Calu3 (cell line): ENCODE measurements at places on chromosomes 6 and 20. TPM values are rescaled to one million over a fixed set of nuclear protein-coding genes. Genes with fewer than 3 reads are reported as not detected.

- DNase-seq = peak; percentile 32
Observed at GRCh38 chr6:73704260-73704659, 8.3 kb downstream of the CD109 start.

DNA sequence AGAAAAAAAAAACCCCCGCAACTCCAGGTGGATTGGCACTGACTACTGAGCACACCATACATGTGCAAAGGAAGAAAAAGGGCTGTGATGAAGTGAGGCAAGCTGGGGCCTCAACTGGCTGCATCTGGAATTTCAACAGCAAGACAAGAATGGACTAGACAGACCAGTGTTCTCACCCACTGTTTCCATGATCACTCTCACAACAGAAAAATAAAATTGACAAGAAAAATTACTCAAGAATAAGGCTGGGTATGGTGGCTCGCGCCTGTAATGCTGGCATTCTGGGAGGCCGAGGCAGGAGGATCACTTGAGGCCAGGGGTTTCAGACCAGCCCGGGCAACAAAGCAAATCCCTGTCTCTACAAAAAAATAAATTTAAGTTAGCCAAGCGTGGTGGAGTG is 18.8 kb downstream of the ZNF217 start:
- DNase-seq = no peak

DNA sequence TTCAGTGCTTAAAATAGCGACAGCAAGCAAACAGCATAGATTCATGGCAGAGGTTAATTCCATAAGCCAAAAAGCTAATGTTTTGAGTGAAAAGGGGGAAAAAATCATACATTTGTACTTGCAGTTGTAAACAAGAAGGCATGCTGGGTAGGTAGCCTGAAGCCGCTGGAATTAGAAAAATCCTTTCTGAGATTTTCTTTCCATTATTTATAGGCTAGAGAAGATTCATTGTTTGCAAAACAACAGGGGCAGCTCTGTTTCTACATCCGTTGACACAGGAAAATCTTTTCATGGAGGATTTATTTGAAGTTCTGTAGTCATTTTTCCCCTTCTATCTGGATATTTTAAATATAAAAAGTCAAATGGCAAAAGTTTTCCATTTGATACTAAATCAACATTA is 843.9 kb downstream of the QKI start:
- DNase-seq = no peak

- no peak for DNase-seq
Observed at GRCh38 chr6:33592595-33593413, 12.7 kb upstream of the BAK1 start.

- no peak for DNase-seq
Observed at GRCh38 chr6:95321126-95321525, 256.2 kb upstream of the MANEA start.

GRCh38 chr20:51511861-51512619 is 30.5 kb downstream of the NFATC2 start:
- DNase-seq = no peak

DNA sequence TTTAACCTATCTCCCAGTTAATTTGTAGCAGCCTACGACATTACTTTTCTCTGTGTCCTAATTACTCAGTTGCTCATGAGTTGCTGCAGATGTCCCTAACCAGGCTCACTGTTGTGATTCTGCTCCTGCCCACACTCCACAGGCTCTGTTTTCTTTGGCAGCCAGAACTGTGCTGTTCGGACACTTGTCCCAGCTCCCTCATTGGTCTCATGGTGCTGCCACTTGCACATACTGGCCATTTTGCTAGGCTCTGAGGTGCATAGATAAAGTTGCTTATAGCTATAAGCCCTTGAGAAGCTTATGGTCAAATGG is 55.0 kb downstream of the NOX3 start:
- DNase-seq = no peak

- DNase-seq = no peak
Observed at GRCh38 chr6:87784051-87784450, 82.0 kb upstream of the AKIRIN2 start.

- DNase-seq = no peak
Observed at GRCh38 chr6:139533573-139534471, 159.4 kb upstream of the CITED2 start.

DNA sequence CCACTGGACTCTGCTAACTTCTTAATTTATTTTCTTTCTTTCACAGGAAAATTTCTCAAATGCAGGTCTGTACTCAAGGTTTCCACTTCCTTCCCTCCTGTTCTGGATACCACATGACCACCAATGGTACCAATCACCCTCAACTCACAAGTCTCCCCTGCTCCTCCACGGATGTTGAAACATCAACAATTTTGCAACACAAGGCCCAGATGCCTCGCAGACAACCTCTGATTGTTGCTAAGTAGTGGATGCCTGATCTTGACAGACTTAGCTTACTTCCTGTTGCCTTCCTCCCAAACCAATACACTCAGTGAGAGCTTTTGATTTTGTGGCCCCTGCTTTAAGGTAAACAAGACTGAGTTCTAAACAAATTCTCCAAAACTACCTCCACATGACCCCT is 146.6 kb downstream of the FRK start:
- DNase-seq = no peak

- no peak for DNase-seq
Observed at GRCh38 chr6:156955494-156956183, 178.5 kb downstream of the ARID1B start.

GRCh38 chr6:144876689-144877088 is 591.6 kb downstream of the UTRN start:
- no peak for DNase-seq

GRCh38 chr6:47203266-47203937 is 106.3 kb downstream of the TNFRSF21 start:
- DNase-seq = no peak

GRCh38 chr20:3887876-3888620 is 1.1 kb upstream of the PANK2 start:
- DNase-seq = no peak

GRCh38 chr6:110093981-110094380 is 85.5 kb downstream of the WASF1 start:
- no peak for DNase-seq

GRCh38 chr20:62409931-62410745 is 3.1 kb upstream of the CABLES2 start:
- DNase-seq = peak; percentile 68

GRCh38 chr20:49701241-49701790 is 12.4 kb downstream of the B4GALT5 start:
- no peak for DNase-seq

GRCh38 chr6:95879856-95880255 is 135.9 kb upstream of the FUT9 start:
- DNase-seq = no peak

GRCh38 chr20:50230871-50231560 is 40.4 kb downstream of the CEBPB start:
- no peak for DNase-seq

Gene PROCR
- 9.7 and 10.3 TPM in 2 replicates for total RNA-seq

Gene OR2B3
- total RNA-seq = not detected in 2 replicates

Gene SPACA1
- total RNA-seq = not detected in 2 replicates

Gene CMTR1
- total RNA-seq = 50.3 and 62.5 TPM in 2 replicates

Gene RTN4IP1
- 15.2 and 18.8 TPM in 2 replicates for total RNA-seq

Gene FABP7
- total RNA-seq = not detected in 2 replicates

Gene TXLNB
- 0.07 TPM in 1 of 2 replicates, not detected in the other for total RNA-seq

Gene OPN5
- total RNA-seq = not detected in 2 replicates
